ENCODE measurements at places on chromosomes 6 and 20.

DNA sequence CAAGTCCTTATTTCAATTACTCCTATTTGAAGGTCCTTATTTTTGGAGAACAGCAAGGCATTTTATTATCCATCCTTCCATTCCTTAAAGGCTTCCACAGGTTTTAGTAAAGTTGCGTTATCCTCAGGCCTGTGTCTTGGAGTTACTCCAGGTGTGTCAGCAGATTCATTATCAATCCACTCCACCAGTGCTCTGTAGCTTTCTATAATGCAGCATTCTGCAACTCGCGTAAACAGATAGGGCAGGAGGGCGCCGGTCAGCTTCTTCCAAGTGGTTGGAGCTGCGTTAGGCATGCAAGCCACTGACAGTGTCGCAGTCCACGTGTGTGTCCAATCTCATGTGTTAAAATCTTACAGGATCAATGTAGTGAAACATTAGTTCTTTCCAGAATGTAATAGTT, 75.8 kb downstream of the SYTL3 start:
- no peak for DNase-seq

- DNase-seq = no peak
These were observed 193.1 kb upstream of the SIM1 start for GRCh38 chr6:100657678-100658330.

DNA sequence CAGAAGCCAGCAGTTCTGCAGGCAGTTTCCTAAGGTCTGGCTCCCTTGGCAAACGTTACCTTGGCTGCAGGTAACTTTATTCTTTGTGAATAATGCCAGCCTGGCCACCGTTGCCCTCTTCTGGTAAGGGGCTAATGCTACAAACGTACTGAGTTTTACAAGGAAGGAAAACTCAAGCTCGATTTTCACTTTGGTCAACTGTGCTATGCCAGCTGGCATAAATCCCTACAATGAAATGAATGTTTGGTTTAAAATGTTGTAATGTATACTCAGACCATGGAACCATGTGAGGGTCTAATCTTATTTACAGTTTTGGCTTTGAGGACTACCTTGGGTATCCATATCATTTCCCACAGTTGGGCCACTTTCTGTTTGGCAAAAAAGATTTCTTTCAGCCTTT, 101.4 kb downstream of the SLX4IP start:
- no peak for DNase-seq

DNA sequence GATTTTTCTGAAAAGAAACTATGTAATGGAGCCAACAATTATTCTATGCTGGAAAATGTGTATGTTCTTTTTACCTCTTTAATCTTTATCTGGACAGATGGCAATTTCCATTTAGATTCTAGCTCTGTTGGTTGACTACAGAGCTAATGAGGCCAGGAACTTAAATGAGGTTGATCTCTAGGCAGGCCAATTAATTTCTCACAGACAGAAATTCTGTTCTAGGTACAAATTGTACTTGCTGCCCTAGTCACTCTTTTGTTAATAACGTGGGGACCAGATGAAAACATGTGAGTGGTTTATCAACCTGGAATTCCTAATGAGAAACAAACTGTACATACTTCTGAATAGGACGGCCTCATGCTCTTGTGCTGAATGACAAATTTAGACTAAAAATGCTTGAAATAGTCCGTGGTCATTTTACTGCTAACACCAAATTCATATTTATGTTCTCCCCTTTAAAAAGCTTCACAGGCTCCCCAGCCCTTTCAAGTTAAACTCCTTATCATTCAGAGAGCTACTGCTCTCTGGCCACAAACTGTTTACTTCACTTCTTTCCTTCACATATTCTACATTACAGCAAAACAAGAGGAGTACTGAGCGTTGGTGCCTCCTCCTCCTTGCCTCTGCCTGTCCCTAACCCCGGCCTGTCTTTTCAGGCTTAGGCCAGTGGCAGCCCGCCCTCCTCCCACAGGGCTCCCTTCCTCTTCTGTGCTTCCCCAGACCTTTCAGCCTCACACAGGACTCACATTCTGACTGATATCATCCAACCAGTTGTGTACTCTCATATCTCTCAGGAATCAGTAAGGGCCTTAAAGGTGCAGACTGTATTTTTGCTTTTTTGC, 41.4 kb downstream of the DTNBP1 start:
- DNase-seq = no peak

- no peak for DNase-seq
These were observed 490.3 kb downstream of the COL12A1 start for GRCh38 chr6:74715355-74716085.

DNA sequence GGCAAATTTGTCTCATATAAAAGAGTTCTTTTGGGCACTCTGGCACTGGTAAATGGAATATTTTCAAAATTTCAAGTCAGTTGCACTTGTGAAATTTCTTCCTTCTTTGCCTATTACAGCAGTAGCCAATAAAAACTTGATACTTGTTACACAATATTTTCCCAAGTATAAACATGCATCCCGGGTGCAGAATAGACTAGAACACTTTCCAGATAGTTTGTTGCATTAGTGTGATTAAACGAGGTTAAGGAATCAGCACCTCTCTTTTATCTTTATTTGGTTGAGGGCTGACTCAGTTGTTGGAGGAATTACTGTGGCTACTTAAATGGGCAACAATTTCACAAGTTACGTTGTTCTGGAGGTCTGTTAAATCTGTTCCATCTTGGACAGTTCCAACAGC, 467.5 kb downstream of the CDKAL1 start:
- no peak for DNase-seq

All from activated T-cell treated with anti-CD3 and anti-CD28 coated beads, Interleukin-2, amount 50 U/mL, for 4 hours (primary cell).